Calu3 (cell line): ENCODE measurements at places on chromosomes 16 and 17.

DNA sequence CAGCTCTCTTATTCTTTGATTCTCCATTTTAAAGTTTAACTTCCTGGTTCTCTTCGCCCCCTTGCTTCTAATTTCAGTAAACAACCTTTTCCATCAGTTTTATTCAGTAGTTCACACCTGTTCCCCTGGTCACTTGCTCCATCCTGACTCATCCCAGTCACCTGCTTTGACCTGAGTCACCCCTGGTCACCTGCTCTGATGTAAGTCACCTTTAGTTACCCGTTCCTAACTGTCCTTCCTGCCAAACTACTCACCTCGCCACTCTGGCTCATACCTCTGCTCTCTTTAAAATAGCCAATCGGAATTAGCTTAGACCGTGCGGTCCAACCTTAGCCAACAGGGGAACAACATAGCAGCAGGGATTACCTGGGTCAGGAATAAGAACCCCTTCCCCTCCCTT lies 4.7 kb upstream of the NLRC5 start:
- DNase-seq: no peak

GRCh38 chr16:79752396-79752795 lies 151.9 kb upstream of the MAF start:
- DNase-seq: no peak

GRCh38 chr17:36889770-36890349 lies 47.4 kb upstream of the LHX1 start:
- no peak for DNase-seq

DNA sequence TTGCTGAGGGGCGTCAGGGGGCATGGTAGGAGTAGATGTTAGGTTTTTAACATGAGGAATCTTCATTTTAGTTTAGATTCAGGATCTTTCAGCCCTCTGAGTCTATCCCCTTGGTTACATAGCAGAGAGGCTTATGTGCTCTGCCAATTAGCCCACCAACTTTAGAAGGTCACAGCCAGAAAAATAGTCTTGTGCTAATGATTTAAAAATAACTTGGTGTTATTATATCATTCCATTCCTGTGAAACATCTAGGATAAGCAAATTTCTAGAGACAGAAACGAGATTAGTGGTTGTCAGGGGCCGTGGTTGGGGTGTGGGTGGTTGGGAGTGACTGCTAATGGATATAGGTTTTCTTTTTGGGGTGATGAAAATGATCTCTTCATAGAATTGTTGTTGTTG lies 183.7 kb downstream of the SNX29 start:
- no peak for DNase-seq

- DNase-seq: no peak
These were observed 358.1 kb downstream of the KCNJ2 start for GRCh38 chr17:70527364-70527888.

DNA sequence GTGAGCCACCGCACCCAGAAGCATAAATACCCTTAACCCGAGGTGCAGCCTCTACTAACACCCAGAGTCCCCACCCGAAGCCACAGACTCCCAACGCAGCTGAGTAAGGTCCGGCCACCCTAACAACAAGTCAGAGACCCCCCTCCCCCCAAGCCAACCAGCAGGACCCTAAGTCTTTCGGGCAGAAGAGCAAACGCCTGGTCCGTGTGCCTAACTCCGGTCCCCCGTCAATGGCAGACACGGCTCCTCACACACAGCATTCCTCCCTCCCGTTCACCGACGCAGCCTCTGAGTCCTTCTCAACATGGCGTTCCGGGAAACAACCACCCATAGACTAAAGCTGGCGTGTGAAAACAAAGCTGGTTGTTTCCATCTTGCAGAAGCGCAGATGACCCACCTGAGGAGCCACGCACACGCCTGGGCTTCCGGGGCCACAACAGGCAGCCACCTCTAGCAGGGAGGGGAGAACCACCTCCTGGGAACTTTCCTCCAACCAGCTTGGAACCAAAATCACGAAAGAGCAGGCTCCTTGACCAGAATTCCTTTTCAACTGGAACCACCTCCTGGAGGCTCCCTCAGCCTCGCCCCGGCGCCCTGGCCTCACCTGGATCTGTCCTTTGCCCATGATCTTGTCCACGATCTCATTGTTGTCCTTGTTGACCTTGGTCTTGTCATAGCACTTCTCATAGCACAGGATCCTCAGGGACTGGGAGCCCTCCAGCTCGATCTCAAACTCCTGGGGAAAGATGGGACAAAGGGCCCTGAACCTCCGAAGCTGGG lies 52.7 kb downstream of the TIMM22 start:
- no peak for DNase-seq

- no peak for DNase-seq
These were observed 164.6 kb downstream of the CPPED1 start for GRCh38 chr16:12639044-12639443.

GRCh38 chr16:68227183-68227793 lies 8.6 kb downstream of the ESRP2 start:
- DNase-seq: no peak

DNA sequence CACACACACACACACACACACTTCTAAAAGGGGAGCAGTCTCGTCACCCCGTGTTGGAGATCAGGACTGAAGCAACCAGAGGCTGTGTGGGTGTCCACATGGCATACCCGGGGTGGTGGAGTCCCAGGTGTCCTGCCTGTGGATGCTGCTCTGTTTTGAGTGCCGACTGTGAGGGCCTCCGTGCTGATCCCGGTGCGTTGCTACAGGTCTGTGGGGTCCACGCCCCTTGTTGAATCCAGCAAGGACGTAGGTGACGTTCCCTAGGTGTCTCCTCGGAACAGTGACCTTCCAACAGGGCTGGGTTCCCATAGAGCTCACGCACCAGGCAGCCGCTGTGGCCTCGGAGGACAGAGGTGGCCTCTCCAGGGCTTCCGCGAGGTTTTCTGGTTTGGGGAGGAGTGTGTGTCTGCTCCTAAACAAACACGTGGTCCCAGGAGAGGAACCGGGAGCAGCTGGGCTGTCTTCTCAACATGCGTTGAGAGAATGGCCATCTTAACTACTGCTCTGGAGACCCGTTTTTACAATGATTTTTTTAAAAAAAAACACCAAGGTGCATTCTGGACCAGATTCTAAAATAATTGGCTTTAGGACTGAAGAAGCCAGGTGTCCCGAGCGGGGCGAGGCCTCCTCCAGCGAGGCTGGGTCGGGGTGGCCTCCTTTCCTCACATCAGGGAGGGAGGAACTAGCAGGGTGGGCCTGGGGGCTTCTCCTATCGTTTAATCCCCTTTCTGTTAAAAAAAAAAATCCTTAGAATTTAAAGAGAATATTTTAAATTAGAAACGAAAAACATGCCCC lies 100.6 kb upstream of the ZNF750 start:
- no peak for DNase-seq

DNA sequence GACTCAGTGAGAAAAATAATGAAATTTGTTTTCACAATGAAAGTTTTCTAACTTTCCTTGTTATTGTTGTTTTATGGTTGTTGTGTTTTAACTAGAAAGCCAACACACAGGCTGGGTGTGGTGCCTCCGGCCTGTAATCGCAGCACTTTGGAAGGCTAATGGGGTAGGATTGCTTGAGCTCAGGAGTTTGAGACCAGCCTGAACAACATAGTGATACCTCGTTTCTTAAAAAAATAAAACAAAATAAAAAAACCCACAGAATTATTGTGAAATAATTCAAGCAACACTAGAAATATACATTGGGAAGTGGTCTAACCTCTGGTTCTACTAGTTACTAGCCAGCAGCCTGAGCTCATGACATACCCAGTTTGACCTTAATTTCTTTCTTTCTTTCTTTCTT lies 630 bp downstream of the MILR1 start:
- DNase-seq: no peak
